Peyer's patch (tissue), 4 donors: ENCODE measurements at places on chromosomes 4 and X.

DNA sequence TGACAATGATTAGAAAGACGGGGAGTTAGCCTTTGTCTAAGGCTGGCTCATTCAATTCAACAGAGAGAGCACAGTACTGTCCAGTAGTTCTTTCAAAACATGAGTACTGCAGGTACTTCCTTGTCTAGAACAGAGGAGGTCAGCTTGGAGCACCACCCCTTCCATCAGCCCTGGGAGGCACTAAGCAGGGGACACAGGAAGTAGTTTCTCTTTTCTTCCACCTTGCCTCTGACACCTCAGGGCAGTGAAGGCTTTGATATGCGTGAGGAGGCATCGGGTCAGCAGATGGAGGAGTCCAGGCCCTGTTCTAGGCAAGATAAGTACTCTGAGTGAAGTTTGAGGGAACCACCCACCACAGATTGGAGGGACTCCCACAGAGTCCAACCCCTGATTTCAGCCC, 33.1 kb downstream of the MAGEB10 start:
- DNase-seq = no peak

DNA sequence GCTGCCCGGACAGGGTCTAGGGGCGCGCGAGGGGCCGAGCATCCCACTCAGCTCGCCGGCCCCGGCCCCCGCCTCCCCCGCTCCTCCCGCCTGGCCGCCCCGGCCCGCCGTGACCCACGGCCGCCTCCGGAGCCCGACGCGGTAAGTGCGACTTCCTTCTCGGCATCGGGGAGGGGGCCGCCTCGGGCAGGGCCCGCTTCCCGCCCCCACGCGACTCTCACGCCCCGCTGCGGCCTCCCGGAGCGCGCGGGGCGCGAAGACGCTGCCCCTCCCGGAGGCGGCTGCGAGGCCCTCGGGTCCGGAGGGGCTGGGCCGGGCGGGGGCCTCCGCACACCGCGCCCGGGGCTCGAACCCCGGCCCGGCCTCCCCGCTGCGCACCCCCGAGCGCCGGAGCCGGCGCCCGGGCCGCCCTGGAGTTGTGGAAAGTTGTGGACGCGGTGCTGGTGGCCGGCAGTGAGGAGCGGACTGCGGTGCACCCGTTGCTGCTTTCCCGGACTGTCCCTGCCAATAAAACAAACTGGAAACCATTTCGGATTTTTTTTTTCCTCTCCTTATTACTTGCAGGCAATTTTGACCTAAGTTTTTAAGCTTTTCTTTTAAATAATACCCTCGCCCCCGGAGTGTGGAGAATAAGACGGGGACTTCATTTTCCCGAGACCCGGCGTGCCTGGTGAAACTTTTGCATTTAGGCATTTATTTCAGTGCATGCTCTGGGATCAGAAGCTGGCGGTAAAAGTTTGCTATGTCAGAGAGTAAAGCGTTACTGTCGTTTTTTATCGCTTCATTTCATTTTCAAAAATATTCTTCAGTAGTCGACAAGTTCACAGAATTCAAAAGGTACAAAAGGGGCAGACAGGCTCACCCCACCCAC, 13.0 kb upstream of the TMEM156 start:
- no peak for DNase-seq

GRCh38 chr4:184740980-184741391, 7.1 kb upstream of the CENPU start:
- no peak for DNase-seq

- DNase-seq = no peak
These were observed 204.2 kb downstream of the PABPC4L start for GRCh38 chr4:133997436-133997835.

DNA sequence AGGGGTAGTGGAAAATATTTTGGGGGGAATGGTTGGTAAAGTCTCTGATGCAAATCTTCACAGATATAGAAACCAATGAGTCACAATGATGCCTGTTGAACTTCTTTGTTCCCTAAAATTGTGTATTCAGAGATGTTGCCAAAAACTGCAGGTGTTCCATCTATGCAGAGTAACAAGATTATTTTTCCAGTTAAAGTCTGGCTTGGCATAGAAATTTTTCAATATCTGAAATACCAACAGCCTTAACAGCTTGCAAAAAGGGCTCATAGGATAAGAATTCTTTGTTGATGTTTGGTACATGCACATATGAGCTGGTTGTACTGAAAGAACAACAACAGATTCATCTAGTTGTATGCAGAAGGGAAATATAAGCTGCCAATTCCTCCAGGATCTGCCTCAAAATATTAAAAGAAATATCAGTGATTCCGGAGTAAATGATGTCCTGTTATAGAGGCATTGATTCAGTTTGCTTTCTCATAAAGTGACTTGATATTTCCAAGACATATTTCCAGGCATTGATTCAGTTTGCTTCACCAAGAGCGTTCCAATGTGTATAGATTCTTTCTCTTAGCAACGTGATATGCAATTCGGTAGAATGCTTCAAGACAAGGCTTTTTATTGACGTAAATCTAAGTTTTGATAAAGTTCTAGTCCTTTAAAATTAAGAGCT, 564.4 kb downstream of the TMA16 start:
- no peak for DNase-seq

DNA sequence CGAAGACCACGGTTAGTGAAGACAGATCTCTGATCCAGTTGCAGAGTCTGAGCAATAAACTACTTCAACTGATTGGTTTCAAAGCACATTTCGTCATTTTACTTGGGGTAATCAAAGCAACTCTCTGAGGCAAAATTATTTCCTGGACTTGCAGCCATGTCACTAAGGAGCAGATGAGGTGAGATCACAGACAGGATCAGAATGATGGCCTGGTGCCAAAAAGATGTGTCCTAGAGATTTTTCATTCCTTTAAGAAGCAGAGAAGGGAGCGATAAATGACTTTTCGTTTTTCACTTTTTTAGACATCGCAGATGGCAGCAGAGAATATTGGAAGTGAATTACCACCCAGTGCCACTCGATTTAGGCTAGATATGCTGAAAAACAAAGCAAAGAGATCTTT, 83.9 kb downstream of the PTTG2 start:
- no peak for DNase-seq

DNA sequence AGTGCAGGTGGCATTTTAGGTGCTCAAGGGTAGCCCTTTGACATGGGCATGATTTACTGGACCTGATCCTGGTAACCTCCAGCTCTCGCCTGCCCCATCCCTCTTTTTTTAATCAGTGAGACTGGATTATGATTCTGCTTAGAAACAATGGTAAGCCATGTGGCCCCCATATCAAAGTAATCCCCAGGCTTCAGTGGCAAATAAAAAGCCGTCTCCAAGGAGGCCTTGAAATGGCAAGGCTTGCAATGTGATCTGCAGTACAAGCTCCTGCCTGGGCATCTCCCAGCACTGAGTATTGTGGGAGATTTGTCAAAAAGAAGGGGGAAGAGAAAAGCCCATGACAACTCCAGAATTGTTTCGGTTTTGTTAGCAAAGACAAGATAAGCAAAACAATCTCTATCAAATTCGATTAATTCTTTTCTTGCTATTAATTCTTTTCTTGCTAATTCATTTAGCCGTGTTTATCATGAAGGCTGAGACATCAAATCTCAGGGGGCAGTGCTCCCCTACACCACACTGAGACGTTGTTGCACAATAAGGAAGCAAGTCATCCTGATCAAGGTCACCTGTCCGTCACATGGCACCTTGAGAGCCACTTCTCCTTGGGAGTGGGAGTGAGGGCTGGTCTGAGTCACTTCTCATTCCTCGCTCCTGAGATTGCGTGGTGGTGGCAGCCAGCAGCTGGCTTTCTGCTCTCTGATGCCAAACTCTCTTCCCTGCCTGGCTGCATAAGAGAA, 312.7 kb upstream of the GATB start:
- no peak for DNase-seq

DNA sequence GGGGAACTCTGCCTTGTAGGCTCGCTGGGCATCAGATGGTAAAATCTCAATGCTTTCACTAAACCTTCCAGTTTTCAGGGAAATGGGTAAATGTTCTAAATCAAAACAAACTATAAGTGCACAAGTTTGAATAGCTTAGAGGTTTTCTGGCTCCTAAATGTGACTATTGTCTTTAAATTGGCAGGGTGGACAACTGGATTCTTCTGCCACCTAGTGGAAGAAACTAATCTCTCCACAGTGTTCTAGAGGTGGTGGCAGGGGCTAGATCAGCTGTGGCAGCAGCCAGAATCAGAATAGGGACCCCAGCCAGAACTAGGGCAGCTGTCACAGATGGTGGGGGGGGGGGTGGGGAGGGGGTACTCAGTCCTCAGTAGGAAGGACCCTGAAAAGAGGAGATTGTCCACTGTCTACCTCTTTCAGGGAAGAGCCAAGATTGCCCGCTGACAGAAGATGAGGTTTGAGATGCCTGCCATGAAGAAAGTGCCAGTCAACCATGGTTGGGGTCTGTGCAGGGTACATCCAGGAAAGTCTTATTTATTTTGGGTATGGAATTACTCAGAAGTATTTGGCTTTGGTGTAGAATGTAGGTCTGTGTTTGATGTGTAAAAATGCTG, 201.4 kb downstream of the CCNG2 start:
- no peak for DNase-seq

- DNase-seq = no peak
These were observed 78.5 kb downstream of the HTRA3 start for GRCh38 chr4:8348071-8348470.

- no peak for DNase-seq
These were observed 109.2 kb upstream of the EDNRA start for GRCh38 chr4:147371661-147372060.

DNA sequence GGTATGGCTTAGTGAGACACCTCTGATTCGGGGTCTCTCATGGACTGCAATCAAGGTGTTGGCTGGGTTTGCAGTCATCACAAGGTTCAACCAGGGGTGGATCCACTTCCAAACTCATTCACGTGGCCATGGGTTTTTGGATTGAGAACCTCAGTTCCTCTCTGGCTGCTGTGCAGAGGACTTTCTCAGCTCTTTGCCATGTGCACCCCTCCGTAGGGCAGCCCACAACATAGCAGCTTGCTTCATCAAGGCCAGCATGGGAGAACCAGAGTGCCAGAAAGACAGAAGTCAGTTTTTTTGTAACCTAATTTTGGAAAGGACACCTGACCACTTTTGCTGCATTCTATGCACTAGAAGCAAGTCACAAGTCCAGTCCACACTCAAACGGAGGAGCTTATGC, 154.9 kb downstream of the PJA1 start:
- no peak for DNase-seq

- no peak for DNase-seq
These were observed 1160.2 kb upstream of the ADGRL3 start for GRCh38 chr4:60039908-60040307.

- DNase-seq = no peak
These were observed 4.7 kb downstream of the XG start for GRCh38 chrX:2756548-2756947.

- no peak for DNase-seq
These were observed 2.7 kb downstream of the GASK1B start for GRCh38 chr4:158169931-158170690.

DNA sequence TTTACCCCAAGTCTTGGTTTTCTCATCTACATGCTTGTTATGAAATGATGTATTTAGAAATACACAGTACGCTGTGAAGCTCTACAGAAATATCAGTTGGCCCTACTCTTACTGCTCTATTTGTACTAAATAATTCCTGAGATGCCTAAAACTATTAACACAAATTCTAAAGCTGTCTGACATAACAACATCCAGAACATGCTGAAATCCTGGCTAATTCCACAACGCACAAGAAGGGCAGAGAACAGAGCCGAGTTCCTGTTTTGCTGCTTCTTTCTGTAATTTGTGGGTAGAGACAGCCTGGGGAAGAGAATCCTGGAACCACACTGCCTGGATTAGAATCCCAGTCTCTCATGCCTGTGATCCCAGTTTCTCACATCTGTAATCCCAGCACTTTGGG, 59.0 kb downstream of the ZNF827 start:
- DNase-seq = no peak

- no peak for DNase-seq
These were observed 57.8 kb downstream of the ADGRA3 start for GRCh38 chr4:22458098-22458497.

DNA sequence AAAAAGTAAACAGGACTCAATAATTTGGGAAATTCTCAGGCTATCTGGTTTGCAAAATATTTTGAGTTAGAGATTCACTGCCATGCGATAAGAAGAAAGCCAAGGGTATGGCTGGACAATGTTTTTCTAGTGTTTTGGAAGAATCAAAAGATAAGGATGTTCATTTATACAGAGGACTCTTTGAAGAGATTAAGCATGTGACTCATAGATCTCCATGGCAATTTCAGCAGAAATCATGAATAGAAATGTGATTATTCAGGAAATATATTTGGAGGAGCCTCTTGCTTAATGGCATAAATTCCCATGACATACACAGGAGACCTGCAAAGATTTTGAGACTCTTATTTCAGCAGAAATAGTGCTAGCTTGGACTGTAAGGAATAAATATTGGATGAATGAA, 16.7 kb upstream of the FRAS1 start:
- DNase-seq = no peak

- no peak for DNase-seq
These were observed 13.4 kb upstream of the CLOCK start for GRCh38 chr4:55560096-55560495.

DNA sequence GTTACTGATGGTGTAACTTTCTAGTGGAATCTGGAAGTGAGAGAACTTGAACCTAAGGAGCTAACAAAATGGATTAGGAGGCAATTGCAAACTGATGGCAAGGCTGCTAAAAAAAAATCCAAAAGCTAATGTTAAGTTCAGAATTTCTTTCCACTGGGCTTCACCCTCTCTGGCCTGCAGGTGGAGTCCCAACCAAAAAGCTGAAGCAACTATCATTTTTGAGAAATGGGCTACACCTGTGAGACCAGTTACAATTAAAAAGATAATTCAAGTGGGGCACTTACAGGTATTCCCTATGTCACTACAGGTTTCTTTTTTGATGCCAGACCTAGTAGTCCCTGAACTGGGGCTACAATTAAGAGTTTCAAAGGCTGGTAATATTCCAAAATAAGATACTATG, 142.1 kb upstream of the FTHL17 start:
- DNase-seq = no peak

DNA sequence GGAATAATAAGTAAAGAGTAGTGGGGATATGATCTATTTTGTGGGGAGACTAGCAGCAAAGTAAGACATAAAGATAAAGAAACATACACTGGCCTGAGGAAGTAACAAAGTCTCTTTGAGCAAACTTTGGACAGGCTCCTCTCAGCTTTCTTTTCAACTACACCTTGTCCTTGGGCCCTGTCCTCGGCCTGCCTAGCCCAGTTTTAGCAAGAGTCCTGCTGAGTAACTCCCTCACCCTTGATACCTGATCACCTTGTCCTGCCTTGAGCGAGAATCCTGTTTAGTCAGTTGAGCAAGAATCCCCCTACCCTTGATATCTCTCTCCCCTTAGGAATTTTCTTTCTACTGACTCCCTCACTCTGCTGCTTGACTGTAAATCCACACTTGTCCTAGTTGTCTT, 11.5 kb downstream of the HNRNPH2 start:
- no peak for DNase-seq

DNA sequence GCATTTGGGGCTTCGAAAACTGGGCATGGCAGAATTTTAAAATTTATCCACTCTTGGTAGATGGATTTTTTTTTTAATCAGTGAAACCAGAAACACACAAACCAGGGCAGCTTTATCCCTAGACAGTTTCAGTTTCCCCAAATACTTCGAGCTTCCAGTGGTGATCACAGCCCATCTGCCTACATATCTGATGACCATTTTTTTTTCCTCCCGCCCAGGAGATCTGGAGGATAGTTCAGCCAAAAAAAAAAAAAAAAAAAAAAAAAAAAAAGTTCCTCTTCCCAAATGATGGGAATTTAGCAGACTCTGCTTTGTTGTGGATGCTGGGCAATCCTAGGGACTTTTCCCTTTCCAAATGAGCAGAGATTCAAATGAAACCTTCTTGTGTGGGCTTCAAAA, 1.0 kb upstream of the TBC1D9 start:
- no peak for DNase-seq
